Lower leg skin (tissue), 4 donors: ENCODE measurements at places on chromosomes 4 and X. TPM values are rescaled to one million over a fixed set of nuclear protein-coding genes. Genes with fewer than 3 reads are reported as not detected.

Gene PAGE2B
- not detected for total RNA-seq

- DNase-seq, result no peak
Observed at GRCh38 chrX:41303013-41303412, 30.9 kb upstream of the DDX3X start.

- peak; percentile 75 for DNase-seq
Observed at GRCh38 chrX:72124540-72125201, 7.0 kb downstream of the RTL5 start.

Gene COL4A6
- total RNA-seq, result 9.4 TPM

DNA sequence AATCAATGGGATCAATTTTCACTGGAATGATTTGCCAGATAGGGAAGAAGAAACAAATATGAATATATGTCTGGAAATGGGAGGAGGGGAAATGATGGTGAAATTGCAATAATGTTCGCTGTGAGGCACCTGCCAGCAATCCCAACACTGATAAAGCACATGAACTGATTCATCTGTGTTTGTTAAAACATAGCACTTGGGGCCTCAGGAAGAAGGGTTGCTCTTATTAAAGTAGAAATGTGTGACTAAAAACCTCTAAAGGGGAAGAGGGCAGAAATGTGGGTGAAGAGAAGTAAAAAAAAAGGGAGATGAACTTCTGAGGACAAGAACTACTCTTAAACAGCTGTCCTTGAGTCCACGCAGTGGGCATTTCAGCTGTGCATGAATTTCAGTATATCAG, 101.4 kb downstream of the C4orf51 start:
- DNase-seq, result no peak

Gene CCKAR
- not detected for total RNA-seq

GRCh38 chr4:152943672-152944071, 7.5 kb downstream of the FHDC1 start:
- DNase-seq, result no peak

DNA sequence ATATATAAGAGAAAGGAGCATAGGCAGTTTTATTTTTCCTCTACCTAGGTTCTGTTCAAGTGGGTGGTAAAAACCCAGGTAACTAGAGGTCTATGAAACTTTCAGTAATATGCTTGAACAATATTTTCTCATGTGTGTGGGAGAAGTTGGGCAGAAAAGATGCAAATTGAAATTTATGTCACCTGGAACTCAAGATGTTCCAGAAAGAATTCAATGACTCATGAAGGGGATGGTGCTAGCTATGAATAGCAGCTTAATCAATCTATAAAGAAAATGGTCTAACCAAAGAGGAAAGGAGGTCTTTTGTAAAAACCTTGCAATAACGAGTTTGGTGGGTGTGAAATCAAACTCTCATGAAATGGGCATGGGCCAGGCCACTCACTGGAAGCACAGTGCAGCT, 263.8 kb downstream of the INPP4B start:
- no peak for DNase-seq

DNA sequence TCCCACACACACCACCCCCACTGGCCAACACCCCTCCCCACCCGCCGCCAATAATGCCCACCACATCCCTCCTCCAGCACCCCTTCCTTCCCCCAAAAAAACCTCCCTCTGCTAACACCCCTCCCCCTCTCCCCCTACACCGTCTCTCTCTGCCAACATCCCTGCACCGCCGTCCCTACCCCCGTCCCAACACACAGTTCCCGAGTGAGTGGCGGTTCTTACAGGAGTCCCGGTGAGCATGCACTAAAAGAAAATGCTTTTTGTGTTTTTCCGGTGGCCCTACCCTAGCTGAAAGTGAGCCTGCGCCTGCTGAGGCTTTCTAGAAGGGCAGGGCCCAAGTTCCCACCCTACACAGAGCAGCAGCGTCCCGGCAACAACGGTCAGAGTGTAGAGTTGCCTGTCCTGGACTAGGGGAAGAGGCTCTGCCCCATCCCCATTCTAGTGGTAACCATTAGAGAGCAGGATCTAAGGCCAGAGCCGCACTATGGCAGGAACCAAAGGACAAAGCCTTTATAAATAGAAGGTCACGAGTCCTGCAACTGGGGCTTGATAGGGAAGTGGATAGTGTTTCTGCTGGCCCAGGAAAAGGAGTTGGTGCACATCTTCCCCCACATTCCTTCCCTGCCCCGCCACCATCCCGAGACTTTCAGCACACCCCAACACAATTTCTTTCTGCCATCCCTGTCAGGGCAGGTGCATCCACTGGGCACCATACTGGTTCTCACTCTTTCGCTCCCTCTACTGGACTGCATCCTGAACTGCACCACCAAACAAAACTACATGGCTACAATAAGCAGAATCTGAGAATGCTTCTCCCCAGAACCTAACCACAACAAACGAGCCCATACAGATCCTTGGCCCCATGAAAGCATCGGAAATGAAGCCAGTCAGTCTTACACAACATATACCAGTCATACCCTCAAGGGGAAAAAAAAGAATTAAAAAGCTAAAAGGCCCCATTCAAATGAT, 78.1 kb upstream of the PAGE3 start:
- no peak for DNase-seq

Gene KLB
- total RNA-seq, result 0.74 TPM

DNA sequence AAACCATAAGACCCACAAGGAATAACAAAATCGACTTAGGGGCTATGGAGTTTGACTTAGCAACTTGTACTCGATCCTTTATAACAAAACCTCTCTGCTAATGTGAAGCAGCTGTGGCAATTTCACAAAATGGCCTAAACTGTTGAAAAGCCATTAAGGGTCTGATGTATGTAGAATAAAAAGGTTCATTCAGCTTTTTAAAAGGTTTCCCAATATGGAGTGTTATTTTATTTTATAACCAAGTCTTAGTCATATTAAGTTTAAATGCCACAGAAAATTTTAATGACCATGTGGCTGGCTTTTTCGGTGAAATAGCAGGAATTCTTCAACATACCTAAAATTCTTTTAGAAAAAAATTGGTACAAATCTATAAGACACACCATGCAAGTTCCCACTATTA, 291.8 kb upstream of the HAND2 start:
- DNase-seq, result no peak

Gene CT47B1
- total RNA-seq, result not detected

DNA sequence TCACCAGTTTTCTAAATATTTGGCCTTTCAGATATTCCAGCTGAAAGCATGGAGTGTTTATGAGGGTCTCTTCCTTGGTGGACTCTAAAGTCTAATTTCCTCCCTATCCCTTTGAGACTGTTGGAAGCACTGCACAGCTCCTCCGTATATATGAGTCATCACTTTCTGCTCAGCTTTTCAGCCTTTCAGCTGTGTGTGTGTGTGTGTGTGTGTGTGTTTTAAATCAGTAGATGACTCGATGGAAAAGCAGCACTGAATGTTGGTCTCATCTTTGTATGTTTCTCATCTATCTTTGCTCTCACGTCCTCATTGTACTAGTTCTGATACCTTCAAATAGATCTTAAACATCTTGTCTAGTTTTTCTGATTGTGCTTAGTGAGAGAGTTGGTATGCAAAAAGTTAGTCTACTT, 81.6 kb downstream of the ZFX start:
- no peak for DNase-seq

- DNase-seq, result no peak
Observed at GRCh38 chr4:185404031-185404430, 7.4 kb downstream of the ANKRD37 start.
